ENCODE measurements at places on chromosomes 6 and 20.

DNA sequence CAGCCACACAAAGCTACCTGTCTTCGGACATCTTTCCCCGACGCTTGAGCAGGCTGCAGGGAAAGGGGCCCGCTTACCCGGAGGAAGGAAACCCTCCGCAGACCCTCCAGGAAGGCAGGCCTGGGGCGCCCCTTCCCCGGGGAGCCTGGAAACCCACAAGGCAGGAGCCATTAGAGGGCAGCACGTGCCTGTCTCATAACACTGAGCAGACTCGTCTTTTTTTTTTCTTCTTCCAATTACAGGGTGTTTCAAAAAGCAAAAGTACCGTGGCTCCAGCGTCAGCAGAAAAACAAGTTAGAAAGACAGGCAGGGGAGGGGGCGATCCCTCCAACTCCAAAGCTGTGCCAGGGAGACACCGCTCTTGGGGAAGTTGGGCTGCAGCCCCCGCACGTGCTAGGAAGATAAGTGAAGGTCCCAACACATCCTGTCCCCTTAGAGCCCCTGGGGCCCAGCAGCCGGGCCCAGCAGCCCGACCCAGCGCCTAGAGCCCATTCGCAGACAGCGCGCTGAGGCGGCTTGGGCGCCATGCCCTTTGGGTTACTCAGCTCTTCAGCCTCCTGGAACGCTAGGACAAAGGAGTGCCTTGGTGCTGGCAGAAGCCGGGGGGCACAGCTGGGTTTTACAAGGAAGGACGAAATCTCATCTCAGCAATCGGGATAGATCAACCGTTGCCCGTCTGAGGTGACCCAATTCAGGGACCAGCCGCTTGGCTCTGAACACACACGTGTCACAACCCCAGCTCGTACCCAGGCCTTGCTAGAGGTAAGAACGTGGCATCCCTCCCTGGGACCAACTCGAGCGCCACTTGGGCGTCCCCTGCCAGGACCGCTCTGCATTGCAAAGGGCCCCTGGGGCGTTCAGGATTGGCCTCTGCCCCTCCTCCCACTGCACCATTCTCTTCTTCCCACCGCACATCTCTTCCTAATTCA is 136.3 kb downstream of the LY86 start:
- DNase-seq: no peak

DNA sequence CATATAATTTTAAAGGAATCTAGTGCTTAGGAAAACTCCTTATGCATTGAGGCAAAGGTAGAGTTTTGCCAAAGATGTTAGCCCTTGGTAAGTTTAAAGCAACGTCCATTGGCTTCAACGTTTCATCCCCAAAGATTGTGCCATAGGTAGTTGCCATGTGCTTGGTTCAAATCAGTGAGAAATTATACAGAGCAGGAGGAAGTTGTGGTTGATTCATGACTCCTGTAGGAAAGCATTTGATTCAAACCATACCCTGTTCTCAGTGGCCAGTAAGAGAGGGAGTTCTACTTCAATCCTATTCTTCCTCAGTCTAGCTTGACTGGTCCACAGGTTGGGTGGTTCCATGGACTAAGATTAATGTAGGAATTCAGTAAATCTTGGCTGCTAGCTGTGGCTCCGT is 535.6 kb downstream of the QKI start:
- no peak for DNase-seq

- no peak for DNase-seq
These were observed 202.1 kb downstream of the ANKRD60 start for GRCh38 chr20:58026361-58026760.

- no peak for DNase-seq
These were observed 9.6 kb downstream of the GATA5 start for GRCh38 chr20:62466072-62466760.

GRCh38 chr6:1993042-1993441 is 252.4 kb downstream of the GMDS start:
- DNase-seq: no peak

DNA sequence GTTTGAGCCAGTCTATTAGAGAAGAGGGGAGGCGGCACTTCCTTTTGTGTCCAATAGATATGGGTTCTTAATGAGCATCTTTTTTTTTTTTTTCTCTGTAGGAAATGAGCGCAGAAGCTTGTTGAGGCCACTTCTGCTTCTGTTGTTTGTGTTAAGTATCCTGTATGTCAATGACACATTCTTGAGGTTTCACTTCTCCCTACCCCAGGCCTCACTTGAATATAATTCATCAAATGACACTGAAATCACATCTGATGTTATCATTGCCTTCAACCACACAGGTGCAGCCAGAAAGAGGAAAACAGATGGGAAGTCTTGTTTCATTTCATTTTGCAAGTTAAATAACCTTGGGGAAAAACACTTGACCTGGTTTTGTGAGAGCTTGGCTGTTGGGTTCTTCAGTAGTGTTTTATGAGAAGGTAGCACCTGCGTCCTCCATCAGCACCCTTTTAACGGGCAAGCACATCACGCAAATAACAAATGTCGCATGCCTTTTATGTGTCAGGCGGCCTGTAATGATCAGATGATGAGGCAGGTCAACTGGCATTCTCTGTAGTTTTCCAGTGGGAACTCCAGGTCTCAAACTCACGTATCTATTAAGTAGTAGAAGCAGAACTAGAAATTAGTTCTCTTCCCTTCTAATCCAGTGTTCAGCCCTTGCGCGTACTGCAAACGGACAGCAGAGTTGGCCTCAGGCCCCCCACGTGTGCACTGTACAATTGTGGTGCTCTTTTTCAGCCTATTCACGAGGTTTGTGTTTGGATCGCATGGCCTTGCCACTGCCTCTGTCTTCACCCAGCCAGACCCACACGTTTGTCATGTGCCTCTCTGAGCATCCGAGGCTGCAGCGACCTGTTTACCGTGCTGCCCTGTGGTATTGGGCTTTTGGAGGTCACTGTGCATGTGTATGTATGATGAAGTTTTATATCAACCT is 23.5 kb downstream of the PLEKHG1 start:
- no peak for DNase-seq

DNA sequence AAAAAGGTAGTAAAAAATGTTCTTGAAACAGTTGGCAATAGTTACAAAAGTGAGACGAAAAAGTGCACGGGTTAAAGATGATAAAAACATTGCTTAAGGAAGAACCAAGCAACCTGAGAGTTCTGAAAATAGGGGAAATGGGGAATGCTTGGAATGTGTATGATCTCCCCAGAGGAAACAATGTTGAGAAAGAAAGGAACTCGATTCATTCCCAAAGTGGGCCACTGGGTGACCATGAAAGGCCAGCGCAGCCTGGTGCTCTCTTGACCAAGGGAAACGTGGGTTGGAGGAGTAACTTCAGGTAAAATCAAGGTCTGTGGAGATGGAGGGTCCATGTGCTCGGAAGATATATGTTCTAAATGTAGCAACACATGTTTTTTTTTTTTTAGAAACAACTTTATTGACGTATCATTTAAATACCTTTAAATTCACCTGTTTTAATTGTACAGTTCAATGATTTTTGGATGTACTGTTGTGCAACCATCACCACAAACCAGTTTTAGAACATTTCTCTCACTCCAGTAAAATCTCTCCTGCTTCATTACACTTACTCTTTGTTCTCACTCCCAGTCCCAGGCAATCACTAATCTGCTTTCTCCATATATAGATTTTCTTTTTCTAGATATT is 34.5 kb upstream of the CEP85L start:
- DNase-seq: no peak

DNA sequence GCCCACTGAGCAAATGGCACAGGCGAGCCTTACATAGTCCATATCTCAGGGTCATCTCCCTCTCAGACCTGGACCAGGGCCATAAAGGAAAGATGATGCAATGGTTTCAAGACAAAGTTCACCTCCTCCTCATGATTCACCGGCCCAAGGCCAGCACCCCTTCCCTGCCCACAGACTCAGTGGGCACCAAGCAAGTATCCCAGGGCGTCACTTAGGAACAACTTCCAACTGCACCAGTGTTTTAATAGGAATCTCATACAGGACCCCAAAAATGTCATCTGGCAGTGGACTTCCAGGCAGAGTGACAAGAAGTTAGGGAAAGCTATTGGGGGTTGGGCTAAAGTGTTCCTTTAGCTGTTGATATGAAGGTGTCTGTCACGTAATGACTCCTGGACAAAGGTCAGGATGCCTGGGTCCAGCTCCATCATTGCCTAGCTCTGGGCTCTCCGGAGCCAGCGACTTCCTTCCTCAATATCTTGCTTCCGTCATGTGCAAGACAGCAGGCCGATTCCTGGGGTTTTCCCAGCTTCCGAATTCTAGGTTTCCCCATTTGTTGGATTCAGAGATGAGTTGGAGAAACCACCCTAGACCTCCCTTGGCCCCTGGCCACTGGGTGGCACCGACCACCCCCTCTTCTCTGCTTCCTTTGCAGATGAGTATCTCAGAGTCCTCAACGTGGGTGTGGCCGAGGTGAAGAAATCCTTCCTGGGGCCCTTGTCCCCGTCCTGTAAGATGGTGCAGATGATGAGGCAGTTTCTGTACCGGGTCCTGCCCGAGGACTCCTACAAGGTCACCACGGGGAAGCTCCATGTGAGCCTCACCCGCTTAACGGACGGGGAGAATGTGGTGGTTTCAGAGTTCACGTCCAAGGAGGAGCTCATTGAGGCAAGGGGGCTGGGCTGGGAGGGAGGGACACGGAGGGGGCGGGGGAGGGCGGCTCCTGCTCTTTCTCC is 21.1 kb downstream of the PNPLA1 start:
- DNase-seq: no peak

Measured in HS-27A (cell line).